ENCODE measurements at places on chromosomes 7 and 10.
A peak's percentile ranks its signal among the peaks of the same experiment; 100 is the strongest.

DNA sequence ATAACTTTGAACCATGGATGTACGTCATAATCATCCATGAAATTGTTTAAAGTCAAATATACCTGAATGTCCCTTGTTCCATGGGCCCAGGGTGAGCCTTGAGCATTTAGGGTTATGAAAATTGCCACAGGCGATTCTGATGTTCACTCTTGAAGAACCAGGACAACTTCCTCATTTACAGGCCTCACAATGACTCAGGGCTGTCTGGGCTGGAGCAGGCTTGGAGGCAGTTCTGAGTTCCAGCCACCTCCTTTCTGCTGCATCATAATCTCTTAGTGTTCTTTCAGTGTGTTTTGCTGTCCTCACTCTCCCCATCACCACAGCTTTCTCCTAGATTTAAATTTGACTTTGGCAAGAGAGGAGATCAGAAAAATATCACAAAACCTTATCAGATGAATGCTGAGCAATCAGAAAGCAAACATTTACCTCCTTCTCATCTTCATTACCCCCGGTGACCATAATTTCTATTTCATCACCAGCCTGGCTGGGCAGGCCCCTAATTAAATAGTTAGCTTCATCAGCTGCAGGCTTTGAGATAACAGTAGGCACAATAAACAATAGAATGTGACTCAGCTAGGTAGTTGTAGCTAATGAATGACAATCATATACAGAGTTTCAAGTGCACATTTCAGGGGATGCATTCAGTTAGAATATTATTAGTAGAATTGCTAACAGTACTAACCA lies 571.0 kb downstream of the SH2D4B start:
- DNase-seq: no peak

- no peak for DNase-seq
Observed at GRCh38 chr10:125699562-125700143, 16.7 kb upstream of the TEX36 start.

GRCh38 chr10:47260505-47261111 lies 39.4 kb upstream of the GDF10 start:
- peak; percentile 55 for DNase-seq

GRCh38 chr10:88865281-88865876 lies 13.7 kb upstream of the ANKRD22 start:
- no peak for DNase-seq

DNA sequence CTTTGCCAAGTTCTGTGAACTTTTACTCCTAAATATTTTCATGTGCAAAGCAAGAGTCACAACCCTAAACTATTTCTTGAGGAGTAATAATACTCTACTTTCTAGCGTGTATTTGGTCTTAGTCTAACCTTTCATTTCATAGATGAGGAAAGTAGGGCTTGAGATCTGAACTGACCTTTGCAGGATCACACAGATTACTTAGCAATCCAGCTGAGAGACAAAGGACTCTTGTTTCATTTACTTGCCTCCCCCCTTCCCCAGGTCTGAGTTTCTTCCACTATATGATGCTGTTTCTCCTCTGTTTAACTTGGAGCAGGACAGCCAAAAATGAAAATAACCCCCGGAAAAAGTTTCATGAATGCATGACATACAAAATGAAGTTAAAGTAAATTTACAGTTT lies 75.3 kb upstream of the PTN start:
- DNase-seq: no peak

DNA sequence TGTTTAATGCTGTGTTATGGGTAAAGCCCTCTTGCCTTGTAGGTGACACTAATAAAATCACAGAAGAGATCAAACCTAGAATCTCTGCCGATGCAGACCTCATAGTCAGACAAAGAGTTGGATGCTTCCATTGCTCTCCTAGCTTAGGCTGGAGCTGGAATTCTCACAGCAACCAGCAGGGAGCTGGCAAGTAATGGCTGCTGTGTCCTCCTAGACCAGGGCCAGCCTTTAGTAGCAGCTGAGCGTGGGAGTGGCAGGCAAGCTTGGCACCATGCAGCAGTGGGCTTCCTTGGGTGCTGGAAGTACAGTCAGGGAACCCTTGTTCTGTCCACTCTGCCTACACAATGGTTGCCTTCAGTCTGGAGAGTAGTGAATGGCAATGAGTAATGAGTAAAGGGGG lies 598.3 kb upstream of the GALNT17 start:
- DNase-seq: no peak

- no peak for DNase-seq
Observed at GRCh38 chr7:28861825-28862224, 96.3 kb downstream of the TRIL start.

GRCh38 chr7:51545131-51545530 lies 228.5 kb upstream of the COBL start:
- no peak for DNase-seq

DNA sequence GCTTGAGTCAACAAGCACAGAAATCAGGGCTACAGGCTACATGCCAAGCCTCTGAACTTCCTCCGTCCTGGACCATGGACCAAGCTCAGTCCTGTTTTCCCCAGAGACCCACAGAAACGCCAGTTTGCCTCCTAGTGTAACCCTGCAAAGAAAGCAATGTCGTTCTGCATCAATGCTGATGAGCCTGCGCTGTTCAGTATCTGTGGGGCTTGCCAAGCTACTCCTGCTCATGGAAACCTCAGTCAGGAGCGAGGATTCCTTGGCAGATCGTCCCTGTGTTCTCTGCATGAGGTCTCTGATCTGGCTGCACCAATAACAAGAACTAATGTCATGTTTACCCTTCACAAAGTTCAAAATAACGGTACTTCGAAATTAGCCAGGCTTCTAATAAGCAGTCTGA lies 495.5 kb upstream of the C7orf33 start:
- no peak for DNase-seq

- no peak for DNase-seq
Observed at GRCh38 chr10:120572307-120572706, 115.3 kb downstream of the PLPP4 start.

GRCh38 chr10:124996127-124996853 lies 54.4 kb downstream of the ZRANB1 start:
- no peak for DNase-seq

DNA sequence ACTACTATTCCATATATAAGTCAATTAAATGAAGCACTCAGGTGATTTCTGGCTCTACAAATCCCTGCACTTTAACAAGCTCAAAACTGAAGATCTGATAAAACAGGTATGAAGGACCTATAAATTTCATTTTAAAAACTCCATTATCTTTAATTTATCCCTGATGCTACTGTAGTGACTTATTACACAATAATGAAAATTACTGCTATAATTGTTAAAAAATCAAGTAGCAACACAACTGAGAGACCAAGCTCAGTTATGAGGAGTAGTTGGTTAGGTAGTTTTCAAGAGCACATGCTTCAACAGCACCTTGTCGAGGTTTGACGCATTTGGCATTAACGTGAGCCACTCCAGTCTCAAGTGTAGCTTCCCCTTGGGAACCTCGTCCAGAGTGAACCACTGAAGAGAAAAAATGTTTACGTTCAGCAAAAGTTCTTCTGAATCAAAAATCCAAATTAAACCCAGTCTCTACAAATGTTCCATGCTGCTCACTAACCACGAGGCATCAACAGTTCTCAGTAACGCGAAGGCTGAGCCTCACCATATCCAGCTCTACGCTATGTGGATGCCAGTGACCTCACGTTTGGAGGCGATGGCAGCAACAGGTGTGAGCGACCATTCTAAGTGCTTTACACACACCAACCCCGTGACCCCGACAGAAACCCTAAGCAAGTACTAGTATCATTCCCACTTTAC lies 55.3 kb upstream of the NCAPG2 start:
- no peak for DNase-seq

- no peak for DNase-seq
Observed at GRCh38 chr7:39085590-39086049, 107.9 kb downstream of the POU6F2 start.

DNA sequence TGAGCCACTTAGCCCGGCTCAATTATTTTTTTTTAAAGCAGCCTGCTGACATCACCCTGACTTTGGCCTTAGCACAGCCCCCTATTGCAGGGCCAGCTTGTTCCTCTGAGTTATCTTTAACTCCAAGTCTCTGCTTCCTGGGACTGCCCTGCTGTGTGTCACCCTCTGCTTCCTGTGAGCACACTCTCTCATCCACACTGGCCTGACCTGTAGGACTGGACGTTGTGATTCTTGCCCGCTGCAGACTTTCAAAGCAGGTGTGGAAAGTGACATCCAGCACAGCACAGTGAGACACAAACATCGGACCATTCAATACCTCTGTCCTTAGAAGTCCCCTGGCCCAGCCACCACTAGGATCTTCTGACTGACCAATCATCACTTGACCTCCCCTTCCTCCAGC lies 26.4 kb upstream of the HSPA12A start:
- DNase-seq: no peak

GRCh38 chr10:26503911-26504310 lies 65.8 kb downstream of the APBB1IP start:
- peak; percentile 54 for DNase-seq

- DNase-seq: peak; percentile 34
Observed at GRCh38 chr7:87934699-87935383, 790 bp downstream of the ADAM22 start.

- DNase-seq: peak; percentile 7
Observed at GRCh38 chr7:45446195-45446944, 127.8 kb upstream of the ADCY1 start.

GRCh38 chr10:31353574-31353973 lies 34.6 kb downstream of the ZEB1 start:
- peak; percentile 27 for DNase-seq

DNA sequence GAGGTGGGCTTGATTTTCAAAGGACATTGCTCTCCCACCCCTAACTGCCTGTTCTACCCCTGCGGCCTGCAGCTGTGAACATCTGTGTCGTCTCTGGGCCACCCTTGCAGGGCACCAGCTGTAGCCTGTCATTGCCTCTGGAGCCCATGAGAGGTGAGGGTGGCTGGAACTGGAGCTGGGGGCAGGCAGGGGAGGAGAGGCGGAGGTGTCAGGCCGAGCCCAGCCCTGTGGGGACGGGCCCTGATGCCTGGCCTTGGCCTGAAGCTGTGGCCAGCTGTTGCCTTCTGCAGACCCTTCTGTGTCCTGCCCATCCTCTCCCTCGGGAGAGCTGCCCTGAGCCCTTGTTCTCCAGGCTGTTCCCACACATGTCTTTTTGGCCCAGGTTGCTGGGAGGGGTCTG lies 44.5 kb downstream of the PALD1 start:
- no peak for DNase-seq

GRCh38 chr7:81608748-81609382 lies 161.0 kb downstream of the HGF start:
- no peak for DNase-seq

GRCh38 chr10:89502549-89502948 lies 32.8 kb downstream of the SLC16A12 start:
- no peak for DNase-seq

GRCh38 chr7:70571403-70571934 lies 560.5 kb upstream of the GALNT17 start:
- no peak for DNase-seq

DNA sequence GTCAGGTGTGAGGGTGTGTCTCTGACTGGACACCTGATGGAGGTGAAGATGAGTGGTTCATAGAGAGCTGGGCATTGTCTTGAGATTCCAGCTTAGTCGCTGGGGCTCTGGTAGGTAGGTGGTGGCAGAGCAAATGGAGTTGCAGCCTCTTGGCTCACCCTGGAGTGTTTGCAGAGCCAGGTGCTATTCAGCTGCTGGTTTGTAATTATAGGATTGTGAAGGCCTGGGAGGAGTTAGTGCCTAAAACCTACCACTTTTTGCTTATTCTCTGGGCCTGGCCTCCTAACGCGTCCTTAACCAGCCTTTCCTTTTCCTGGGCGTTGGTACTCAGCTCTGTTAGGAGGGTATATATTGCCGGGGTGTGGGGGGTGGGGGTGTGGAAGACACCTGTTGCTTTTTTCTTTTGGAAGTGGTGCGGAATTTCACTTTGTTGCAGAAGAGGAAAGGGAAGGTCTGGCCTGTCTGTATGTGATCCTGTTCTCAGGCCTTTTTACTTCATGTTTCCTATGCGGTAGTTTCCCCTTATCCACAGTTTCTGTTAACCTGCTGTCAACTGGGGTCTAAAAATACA lies 3.2 kb downstream of the PPRC1 start:
- no peak for DNase-seq

GRCh38 chr10:104255311-104255981 lies 754 bp downstream of the GSTO1 start:
- DNase-seq: no peak

GRCh38 chr7:30845426-30846135 lies 66.1 kb upstream of the AQP1 start:
- no peak for DNase-seq

Measured in activated CD4-positive, alpha-beta T cell treated with anti-CD3 and anti-CD28 coated beads for 36 hours (primary cell).